ENCODE measurements at places on chromosomes 16 and 17.
A peak's percentile ranks its signal among the peaks of the same experiment; 100 is the strongest.

- peak; percentile 3 for DNase-seq
Measured at GRCh38 chr16:19118938-19119431, 5.2 kb downstream of the ITPRIPL2 start.

- DNase-seq, result no peak
Measured at GRCh38 chr17:73174126-73174525, 9.3 kb downstream of the SSTR2 start.

- DNase-seq, result no peak
Measured at GRCh38 chr17:77212081-77212832, 71.5 kb downstream of the SEC14L1 start.

DNA sequence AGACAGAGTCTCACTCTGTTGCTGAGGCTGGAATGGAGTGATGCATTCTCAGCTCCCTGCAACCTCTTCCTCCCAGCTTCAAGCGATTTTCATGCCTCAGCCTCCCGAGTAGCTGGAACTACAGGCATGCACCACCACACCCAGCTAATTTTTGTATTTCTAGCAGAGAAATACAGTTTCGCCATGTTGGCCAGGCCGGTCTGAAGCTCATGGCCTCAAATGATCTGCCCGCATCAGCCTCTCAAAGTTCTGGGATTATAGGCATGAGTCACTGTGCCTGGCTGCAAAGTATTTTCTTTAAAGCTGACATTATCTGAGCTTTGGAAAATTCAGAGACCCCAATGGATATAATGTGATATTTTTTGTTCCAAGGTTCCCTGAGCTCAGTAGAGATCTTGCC lies 31.1 kb upstream of the SLC6A2 start:
- DNase-seq, result no peak

GRCh38 chr16:53207810-53208752 lies 153.3 kb downstream of the CHD9 start:
- DNase-seq, result no peak

DNA sequence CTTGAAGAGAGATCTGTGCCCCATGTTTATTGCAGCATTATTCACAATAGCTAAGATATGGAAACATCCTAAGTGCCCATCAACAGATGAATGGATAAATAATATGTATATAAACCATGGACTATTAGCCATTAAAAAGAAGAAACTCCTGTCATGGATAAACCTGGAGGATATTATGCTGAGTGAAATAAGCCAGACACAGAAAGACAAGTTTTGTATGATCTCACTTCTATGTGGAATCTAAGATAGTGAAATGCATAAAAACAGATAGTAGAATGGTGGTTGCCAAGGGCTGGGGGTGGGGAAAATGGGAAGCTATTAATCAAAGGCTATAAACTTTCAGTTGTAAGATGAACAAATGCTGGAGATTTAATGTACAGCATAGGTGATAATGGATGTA lies 19.9 kb upstream of the HEATR6 start:
- no peak for DNase-seq

- no peak for DNase-seq
Measured at GRCh38 chr17:35641032-35641431, 53.9 kb downstream of the AP2B1 start.

GRCh38 chr16:8676160-8676547 lies 1.7 kb downstream of the ABAT start:
- no peak for DNase-seq

DNA sequence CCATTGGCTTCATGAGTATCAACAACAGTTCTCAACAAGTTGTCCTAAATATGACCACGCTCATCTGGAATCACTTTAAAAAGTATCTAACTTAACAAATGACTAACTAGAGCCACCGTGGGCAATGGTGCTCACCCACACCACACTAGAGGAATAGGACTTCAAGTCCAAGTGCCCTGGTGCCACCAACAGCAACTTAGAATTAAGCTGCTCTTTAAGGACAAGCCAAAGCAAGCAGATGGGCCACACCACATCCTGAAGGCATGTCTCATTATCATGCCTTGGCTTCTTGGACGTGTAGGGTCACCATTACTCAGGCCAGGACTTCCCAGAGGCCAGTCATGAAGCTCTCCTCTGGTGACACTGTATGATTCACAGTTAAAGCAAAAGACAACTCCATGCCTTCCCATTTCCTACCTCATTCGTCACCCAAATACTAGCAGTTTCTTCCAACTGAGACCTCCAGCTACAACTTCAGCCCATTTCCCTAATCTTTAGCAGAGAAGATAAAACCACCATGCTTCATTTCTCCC lies 9.4 kb upstream of the SLC6A4 start:
- DNase-seq, result no peak

GRCh38 chr17:7444682-7445618 lies at the start of gene CHRNB1:
CHRNB1 (plus strand) TSS chr17:7445061; CDS start chr17:7445128, 67 bp downstream.
- no peak for DNase-seq

DNA sequence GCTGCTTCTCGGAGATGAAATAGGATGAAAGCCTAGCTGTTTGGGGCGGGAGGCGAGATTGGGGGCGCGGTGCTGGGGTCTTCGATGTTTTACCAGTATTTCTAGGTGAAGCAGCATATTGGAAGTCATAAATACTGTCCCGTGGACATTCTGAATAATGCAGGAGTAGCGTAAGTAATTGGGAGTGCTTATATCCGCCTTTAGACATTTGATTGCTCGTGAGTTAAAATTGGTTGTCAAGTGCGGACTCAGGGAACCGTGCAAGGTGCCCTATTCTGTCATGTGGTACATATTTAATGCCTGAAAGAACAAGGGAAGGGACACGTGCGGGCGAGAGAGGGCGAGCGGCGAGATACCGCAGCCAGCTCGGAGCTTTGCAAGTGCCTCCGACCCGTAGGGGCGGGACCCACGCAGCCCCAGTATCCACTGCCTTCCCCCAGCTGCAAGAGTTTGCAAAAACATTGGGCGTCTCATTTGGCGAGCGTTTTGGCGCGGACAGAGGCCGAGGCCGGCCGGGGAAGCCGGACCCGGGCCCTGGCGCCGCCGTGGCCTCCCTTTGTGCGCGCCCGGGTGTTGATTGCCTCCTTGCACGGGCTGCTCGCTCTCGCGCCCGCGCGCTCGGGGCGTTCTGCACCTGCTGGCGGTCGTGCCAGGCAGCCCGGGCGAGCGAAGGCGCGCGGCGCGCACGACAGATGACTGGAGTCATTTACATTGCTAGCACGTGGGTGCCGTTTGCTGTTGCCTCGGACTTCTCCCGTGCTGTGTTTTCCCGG lies 849.8 kb upstream of the RBFOX1 start:
- no peak for DNase-seq

GRCh38 chr16:53561101-53561888 lies 58.3 kb upstream of the AKTIP start:
- no peak for DNase-seq

- no peak for DNase-seq
Measured at GRCh38 chr16:30395992-30396585, 869 bp downstream of the ZNF48 start.

DNA sequence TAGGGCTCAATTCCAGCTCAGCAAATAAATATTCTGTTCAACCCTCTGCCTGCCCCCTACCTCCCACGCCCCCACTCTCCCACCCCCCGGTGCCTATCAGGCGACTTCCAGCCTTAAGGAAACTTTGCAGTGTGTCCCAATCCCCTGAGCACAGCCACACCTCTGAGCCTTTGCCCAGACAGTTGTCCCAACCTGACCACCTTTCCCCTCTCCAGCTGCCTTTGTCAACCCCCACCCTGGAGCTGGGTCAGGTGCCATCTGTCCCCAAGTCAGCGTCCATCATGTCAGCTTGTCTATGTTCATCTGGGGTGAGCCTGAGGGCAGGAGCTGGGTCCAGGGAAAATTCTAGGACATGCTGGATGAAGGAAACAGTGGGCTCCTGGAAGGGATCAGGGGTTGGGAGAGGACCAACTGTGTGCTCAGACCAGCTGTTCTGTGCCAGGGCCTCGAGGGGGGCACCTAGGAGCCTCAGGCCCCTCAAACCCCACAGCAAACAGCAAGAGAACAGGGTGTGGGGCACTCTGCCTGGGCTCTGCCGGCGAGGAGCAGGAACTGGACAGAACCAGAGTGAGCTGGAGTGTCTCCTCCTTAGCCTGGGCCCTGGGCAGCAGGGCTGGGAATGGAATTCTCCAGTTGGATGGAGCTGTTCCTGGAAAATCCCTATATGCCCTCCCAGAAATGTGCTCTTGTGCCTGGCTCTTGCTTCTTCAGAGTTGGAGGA lies 17.8 kb downstream of the CDH16 start:
- no peak for DNase-seq

All from stimulated activated CD8-positive, alpha-beta memory T cell treated with anti-CD3 and anti-CD28 coated beads, Interleukin-15, amount 100 ng/mL, for 4 hours (primary cell).